ENCODE measurements at places on chromosomes 5 and 9.
A peak's percentile ranks its signal among the peaks of the same experiment; 100 is the strongest.

DNA sequence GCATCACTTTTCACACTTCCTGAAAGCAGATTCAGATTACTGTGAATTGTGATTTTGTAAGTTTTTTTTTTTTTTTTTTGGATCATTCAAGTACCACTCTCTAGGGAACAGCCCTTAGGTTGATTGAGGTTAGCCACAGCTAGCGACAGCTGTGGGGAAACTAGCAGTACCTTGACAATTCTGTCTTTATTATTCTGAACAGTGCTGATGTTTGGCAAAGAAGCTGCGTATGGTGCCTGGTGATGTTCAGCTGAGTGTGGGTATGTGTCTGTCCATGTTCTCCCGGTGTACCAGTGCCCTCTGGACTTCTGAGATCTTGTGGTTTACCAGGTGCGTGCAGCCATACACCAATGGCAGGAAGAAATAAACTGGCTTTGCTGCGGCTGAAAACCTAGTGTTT, 117.3 kb upstream of the PLPPR1 start:
- DNase-seq, result no peak

- DNase-seq, result no peak
Measured at GRCh38 chr9:70340572-70340971, 73.9 kb downstream of the KLF9 start.

GRCh38 chr9:96015876-96016686, 140.6 kb downstream of the ERCC6L2 start:
- peak; percentile 30 for DNase-seq

DNA sequence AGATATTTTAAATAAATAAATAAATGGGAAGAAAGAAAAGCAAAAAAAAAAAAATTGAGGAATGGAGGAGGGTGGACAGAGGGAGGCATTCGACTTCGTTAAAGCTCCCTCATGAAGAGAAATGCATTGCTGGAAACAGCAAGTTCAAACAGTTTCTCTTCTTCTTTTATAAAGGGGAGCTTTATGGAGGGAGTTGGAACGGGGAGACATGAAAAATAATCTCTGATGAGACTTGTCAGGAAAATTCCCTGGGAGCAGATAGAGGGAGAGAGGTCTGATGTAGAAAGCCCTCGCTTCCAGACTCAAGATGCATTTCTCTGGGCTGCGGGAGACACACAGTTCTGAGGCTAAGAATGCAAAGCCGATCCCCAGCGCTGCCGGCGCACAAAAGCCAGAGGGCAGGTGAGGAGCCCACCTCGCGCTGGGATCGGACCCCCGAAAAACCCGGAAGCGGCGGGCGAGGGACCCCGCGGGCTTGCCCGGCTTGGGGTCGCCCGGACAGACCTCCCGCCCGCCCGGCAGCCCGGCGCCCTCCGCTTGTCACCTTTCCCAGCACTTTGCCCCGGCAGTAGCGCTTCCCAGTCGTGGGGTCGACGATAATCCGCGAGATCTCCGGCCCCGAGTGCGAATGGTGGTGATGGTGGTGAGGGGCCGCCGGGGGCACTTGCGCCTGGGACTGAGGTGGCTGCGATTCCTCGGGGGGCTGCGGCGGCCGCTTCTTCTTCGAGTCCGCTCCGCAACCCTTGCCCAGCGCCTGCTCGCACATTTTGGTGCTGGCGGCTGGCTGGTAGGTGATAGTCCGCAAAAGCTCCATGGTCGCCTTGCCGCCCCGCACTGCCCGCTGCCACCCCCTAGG, 512 bp downstream of the PLK2 start:
- DNase-seq, result no peak

- no peak for DNase-seq
Measured at GRCh38 chr5:34533582-34534522, 122.3 kb upstream of the RAI14 start.

GRCh38 chr5:61055434-61056006, 106.7 kb downstream of the SMIM15 start:
- no peak for DNase-seq

DNA sequence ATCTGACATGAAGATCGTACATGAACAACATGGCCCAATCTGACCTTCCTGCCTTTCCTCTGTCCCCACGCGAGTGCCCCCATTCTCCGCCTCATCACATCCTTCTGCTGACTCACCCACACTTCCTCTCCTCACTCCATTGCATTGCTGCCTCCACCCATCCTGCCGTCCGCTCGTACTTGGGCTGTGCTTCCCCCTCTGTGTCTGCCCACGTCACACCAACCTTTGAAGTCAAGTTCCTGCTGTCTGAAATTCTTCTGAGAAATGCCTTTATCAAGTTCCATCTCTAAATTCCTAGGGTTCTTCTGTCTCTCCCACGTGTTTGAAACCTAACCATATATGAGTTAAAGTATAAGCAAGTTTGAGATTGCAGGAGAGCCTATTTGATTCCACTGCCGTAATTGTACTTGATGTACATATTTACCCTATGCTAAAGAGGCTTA, 18.0 kb upstream of the STARD4 start:
- peak; percentile 44 for DNase-seq

GRCh38 chr9:74711341-74711740, 176.4 kb downstream of the TRPM6 start:
- DNase-seq, result no peak

DNA sequence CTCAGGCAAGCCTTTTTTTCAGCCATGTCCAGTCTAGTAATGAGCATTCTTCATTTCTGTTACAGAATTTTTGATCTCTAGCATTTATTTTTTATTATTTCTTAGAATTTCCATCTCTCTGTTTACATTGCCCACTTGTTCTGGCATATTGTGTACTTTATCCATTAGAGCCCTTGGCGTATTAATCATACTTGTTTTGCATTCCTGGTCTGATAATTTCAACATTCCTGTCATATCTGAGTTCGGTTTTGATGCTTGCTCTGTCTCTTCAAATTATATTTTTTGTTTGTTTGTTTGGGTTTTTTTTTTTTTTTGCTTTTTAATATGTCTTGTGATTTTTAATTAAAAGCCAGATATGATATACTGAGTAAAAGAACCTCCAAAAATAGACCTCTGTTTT, 23.0 kb upstream of the JAK2 start:
- DNase-seq, result no peak

GRCh38 chr5:176771102-176771845, 39.1 kb upstream of the UNC5A start:
- no peak for DNase-seq

DNA sequence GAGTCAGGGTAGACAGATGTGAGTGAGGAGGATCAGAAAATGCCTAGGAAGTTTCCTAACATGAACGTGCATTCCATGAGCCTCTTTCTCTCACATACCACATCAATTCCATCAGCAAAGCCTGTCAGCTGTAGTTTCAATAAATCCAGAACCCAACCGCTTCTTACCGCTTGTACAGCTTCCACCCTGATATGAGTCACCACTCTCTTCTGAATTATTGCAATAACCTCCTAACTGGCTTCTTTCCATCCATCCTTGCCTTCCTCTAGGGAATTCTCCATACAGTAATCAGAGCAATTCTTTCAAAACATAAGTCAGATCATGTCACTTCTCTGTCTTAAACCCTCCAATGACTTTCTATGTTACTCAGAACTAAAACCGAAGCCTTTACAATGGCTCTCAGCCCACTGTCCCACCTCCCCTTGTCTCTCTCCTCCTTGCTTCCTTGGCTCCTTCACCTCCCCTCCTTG, 8.1 kb upstream of the RAD23B start:
- no peak for DNase-seq

- no peak for DNase-seq
Measured at GRCh38 chr5:112787896-112788295, 50.2 kb downstream of the APC start.

DNA sequence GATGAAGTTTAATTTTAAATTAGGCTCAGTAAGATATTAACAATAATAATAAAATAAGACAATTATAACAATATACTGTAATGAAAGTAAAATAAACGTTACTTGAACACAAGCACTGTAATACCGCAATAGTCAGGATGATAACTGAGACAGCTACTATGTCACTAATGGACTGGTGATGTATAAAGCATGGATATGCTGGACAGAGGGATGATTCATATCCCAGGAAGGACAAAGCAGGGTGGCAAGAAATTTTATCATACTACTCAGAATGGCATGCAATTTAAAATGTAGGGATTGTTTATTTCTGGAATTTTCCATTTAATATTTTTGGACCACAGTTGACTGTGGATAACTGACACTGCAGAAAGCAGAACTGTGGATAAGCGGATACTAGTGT, 196.9 kb downstream of the VPS13A start:
- DNase-seq, result no peak

DNA sequence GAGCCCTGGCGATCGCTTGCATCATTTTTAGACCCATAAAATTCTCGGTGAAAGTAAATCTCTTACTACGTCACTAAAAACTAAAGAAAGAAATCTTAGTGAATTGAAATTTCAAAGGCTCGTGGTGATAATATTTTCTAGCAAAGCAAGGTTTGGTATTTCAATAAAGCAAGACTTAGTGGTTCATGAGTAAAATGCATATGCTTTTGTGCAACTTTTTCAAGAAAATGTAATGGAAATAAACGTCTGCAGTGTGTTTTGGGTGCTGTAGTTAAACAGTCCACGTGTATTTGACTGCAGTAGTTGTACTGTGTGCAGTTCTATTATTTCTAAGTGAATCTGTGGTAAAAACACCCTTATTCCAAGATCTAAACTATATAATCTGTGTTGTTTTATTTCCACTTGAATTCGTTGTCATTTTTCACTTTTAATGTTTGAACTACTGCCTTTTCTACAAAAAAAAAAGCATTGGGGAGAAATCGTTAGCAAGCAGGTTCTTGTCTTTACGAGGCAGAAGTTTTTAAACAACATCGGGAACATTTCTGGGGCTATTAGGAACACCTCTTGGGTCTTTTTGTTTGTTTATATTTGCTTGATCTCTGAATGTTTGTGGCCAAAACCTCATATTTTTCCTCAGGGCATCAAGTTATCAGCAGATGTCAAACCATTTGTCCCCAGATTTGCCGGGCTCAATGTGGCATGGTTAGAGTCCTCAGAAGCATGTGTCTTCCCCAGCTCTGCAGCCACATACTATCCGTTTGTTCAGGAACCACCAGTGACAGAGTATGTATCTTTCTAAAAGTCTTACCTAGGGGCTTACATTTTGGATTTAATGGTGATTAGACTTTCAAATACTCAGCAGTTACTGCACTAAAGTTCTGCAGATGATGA, 960 bp downstream of the SECISBP2 start:
- DNase-seq, result no peak

DNA sequence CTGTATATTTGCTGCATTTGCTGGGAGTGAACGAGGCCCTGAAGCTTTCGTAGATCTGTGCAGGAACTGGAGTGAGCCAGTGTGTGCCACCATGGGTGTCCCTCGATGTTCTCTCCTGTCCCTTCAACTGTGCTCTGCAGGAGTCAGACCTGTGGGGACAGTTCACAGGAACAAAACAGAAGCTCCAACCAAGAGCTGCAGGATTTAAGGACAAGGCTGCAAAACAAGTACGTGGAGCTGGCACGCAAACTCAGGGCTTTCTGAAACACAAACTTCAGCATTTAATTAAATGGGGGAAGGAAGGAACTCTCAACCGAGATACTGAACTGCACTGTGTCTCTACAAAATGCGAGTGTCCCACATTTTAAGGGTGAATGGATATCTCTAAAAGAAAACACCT, 24.2 kb downstream of the BASP1 start:
- no peak for DNase-seq

GRCh38 chr5:32239385-32239784, 65.3 kb upstream of the GOLPH3 start:
- DNase-seq, result no peak

DNA sequence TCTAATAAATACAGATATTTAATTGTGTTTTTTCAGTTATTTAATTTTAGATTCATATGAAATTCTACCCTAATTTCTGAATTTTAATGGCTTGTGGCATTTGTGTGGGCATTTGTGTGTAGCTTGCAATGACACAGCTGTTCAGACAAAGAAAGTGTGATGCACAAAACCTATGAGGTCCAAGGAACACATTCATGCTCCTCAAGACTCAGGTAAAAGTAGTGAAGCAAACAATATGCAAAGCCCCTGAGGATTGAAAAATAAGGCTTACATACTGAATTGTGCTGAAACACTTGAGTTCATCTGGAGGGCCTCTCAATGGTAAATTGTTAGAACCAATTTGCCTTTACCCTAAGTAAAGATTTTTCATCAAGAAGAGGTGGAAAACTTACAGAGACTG, 28.1 kb downstream of the IL7R start:
- no peak for DNase-seq

- no peak for DNase-seq
Measured at GRCh38 chr9:13688223-13688989, 408.9 kb upstream of the MPDZ start.

GRCh38 chr5:157222506-157223230, 42.0 kb downstream of the ITK start:
- DNase-seq, result peak; percentile 44
